NCI-H774 (cell line): ENCODE measurements at places on chromosomes 12 and 14.

DNA sequence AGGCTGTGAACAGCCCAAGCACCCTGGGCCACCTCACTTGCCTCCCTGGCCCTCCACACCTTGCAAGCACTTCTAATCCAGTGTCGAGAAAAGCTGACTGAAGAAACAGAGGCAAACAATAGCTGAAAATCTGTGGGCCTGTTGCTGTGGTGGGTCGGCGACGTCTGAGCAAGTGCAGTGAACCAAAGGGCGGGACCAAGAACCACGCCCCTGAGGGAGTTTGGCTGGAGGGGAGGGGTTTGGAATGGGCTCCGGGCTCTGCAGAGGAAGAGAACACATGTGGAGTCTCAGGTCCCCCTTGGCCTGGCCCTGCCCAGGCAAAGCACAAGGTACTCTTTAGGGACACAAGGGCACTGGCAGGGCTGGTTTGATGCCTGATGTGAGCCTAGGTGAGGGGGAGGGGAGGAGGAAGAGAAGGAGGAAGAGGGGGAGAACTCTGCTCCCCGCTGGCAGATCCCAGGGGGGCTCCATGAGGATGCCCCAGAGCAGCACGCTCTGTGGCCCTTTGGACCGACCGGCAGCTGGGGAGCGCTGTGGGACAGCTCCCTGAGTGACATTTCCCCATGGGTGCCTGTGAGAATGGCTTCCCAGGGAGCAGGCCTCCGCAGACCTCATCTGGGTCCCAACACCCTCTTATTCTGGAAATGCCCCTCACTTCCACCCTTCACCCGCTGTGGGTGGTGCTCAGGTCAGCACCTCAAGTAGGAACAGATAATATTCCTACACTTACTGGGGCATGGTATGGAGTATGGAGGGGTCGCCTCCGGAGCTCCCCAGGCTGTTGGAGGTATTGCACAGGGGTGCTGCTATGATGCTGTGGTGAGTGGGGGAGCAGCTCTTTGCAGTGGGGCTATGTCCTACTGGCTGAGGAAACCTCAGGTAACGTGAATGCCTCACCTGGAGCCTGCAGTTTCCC lies 85.5 kb downstream of the CPSF2 start:
- no peak for DNase-seq

DNA sequence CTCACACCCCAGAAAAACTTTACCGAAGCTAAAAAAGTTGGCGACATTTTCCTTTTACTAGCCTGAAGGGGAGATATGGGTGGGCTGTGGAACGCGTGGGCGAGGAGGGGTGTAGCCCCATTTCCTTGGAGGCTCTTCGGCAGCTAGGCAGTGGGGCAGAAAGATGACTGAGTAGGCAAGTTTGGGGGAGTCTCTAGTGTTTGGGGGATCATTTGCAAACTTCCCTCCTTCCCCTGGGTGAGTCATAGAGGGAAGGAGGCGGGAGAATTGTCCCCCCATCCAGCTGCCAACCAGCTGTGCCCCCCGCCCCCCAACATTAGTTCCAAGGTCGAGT lies 2.3 kb downstream of the GLI1 start:
- DNase-seq, result no peak

DNA sequence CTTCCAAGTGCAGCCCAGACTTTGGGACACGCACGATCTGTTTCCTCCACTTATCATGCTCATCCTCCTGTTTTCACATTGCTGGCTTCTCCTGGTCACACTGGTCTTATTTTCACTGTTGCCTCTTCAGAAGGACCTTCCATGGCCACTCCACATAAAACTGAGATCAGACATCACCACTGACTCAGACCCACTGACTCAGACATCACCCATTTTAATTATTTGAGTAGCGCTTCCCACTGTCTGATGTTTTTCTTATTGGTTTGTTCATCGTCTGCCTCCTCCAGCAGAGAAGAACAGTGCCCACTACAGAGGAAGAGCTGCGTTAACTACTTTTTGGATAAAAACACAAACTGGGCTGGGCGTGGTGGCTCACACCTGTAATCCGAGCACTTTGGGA lies 270.5 kb upstream of the PWP1 start:
- no peak for DNase-seq

- no peak for DNase-seq
These were observed 161.2 kb downstream of the PRKCH start for GRCh38 chr14:61482348-61483206.

- no peak for DNase-seq
These were observed 1.3 kb upstream of the AEBP2 start for GRCh38 chr12:19437996-19438395.

DNA sequence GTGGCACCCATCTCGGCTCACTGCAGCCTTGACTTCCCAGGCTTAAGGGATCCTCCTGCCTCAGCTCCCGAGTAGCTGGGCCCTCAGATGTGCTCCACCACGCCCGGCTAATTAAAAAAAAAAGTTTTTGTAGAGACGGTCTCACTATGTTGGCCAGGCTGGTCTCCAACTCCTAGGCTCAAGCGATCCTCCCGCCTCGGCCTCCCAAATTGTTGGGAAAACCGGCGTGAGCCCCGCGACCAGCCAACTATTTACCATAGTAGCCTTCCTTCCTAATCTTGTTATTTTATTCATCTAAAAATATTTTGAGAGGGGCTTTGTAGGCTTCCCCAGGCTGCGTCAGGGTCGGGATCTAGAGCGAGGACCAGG lies 25.4 kb upstream of the YY1 start:
- no peak for DNase-seq

DNA sequence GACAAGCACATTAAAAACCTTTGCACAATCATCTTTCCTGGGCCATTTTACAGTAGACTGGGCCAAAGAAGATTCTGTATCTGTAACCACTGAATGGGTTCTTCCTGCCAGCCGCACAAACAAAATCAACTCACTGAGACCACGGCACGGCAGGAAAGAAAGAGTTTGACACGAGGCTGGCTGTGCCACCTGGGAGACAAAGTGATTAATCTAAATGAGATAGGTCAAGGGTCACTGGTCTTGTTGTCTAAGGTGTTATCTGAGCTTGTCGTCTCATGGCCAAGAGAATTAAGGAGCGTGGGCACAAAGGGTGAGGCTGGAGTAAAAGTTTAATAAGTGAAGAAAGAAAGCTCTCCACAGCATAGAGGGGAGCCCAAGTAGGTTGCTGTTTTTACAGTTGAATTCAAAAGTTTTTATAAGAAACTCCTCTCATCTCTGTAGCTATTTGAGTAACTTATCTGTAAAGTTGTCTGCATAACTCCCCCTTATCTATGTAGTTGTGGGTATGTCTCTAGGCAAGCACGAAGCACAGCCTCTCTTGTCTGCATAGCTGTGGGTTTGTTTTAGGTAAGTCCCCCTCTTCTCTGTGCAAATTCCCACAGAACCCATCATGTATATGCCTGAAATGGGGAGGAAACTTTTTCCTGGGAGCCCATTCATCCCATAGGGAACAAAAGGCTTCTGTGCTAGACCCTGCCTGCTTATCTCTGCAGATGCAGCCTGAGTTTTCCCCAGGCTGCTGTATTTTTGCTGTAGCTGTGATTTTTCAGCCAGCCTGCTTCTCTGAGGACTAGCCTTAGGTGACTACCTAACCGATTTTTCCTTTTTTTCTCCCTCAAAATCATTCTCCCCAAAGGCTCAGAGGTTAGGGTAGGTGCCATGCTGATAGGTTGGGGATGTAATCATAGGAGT lies 1314.6 kb upstream of the TMEM132C start:
- DNase-seq, result no peak

DNA sequence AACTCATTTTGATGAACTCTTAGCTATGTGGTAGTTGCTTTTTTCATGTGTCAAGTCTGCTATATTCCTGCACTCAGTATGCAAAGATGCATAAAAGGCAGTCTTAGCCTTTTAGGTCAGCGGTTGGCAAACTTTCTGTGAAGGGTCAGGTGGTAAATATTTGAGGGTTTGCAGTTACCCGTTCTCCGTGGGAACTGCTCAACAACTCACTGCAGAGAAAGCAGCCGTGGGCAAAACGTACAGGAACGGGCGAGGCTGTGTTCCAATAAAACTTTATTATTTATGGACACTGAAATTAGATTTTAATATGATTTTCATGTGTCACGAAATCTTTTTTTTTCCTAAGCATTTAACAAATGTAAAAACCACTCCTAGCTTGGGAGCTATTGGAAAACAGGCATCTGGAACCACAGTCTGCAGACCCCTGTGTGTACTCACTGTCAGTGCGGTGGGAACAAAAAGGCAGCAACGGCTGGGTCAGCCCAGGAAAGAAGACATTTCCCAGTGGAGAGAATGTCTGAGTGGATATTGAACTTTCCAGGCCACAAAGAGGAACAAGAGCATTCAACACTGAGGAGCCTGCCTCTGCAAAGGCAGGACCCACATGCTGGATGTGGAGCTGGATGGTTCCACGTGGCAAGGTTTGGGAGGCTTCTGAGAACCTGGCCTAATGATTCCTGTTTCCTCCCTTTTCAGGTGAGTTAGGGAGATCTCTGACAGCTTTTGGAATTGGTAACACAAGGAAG lies 3.5 kb upstream of the ACACB start:
- DNase-seq, result no peak

- no peak for DNase-seq
These were observed 65.6 kb upstream of the FERMT2 start for GRCh38 chr14:53016491-53016890.

DNA sequence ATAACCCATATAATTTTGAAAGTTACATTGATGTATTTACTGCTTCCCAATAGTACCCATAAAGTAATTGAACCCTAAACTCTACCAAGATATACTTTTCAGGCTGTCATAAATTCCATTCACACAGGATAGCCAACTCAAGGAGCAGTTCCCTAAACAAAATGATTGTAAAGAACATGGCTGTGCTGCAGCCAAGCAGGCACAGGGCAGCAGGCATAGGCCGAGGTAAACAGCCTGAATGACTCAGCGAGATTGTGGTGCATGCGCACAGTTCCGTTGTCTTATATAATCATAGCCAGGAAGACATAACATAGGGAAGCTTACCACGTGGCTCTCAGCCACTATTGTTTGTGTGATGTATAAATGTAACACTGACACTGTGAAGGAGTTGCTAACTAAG lies 344.9 kb downstream of the FSCB start:
- no peak for DNase-seq

DNA sequence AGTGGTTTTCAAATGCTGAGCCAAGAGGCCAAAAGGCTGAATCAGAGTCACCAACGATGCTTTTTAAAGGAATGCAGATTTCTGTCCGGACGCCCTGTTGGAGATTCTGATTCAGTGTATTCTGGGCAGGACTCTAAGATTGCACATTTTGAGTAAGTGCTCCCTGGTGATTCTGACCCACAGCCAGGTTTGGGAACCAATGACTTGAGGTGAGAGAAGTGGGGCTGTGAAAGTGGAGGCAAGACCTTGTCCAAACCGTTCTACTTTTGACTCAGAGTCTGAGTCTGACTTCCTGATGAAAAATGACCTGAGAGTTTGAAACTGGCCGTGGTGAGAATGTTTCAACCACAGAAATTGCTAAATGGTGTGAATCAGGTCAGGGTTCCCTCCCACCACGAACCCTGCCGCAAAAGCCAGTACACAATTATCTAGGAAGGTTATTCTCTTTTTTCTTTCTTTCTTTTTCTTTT lies 90.2 kb downstream of the NTN4 start:
- no peak for DNase-seq

- DNase-seq, result peak; percentile 79
These were observed 44.0 kb upstream of the SINHCAF start for GRCh38 chr12:31369712-31370521.

GRCh38 chr12:92593734-92594402 lies 108.9 kb upstream of the PLEKHG7 start:
- no peak for DNase-seq

- no peak for DNase-seq
These were observed 16.4 kb upstream of the MED13L start for GRCh38 chr12:116293687-116294453.

- no peak for DNase-seq
These were observed 40.1 kb upstream of the WNK1 start for GRCh38 chr12:712172-712863.

GRCh38 chr12:106754331-106754730 lies 20.2 kb upstream of the RIC8B start:
- DNase-seq, result no peak

DNA sequence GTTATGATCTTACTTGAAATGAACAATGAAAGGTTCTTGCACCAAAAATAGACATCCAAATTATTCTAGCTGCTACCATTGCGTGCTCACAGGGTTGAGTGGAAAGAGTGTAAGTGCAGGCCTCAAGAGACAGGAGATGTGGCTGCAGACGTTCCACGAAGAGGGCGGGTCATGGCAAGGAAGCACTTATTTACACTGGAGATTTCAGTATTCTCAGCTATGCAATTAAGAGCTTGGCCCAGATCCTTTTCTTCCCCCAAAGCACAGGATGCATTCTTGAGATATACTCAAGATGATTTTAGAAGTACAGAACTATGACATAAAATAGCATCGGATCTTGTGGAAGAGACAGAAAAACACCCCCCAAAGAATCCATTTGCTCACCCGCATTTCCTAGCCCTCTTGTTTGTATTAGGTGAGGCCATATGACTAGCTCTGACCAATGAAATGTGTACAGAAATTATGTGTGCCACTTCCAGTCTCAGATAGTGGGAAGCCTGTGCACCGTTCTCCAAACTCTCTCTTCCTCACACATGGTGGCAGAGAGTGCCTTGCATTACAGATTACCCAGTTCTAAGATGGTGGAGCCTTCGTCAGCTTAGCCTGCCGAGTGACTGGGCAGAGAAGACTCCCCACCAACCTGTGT lies 261.4 kb downstream of the TTC8 start:
- no peak for DNase-seq

DNA sequence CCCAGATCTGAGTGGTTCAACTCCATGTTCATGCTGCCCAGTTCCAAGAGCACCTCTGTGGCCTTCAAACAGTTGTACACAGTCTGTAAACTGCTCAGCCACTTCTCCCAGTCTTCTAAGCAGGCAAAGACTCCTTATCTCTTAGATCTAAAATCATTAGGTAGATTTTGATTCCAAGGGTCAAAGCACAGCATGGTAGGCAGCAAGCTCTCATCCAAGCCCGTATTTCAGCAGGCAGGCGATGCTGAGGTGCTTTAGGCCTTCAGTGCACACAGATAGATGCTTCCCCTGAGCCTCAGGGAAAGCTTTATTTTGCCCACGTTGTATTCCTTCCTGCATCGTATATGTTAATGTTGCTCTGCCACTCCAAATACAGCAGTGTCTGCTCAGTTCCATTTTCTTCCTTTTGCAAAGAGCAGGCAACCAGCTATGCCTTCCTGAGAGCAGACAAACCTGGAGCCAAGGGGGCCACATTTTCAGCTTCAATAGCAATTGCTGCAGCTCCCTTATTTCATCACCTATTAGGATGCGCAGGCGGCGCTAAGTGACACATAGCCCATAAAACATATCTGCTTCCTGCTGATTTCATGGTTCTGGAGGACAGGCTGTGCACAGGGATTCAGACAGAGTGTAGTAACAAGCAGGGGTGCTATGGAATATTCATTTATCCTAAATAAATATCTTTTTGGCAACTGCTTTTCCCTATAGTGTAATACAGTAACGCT lies 67.5 kb downstream of the ETV6 start:
- no peak for DNase-seq

DNA sequence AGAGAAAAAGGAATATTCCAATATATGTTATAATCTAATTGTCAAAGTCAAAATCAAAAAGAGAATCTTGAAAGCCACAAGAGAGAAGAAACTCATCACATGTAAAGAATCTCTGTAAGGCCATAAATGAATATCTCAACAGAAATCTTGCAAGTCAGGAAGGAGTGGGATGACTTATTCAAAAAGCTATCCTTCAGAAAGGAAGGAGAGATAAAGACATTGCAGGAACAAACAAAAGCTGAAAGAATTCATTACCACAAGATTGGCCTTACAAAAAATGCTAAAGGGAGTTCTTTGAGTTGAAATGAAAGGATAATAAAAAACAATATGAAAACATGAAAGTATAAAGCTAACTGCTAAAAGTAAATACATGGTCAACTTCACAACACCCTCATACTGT lies 286.8 kb downstream of the LRIG3 start:
- DNase-seq, result no peak
